ENCODE measurements at places on chromosomes 3 and 15. TPM values are rescaled to one million over a fixed set of nuclear protein-coding genes. Genes with fewer than 3 reads are reported as not detected.

GRCh38 chr3:190338717-190339116 lies 16.5 kb upstream of the CLDN1 start:
- H3K27me3 ChIP-seq = no peaks in the 10 kb centered on the region
- DNase-seq = peak; percentile 13
- H3K4me1 ChIP-seq = peaks cover 7% of the 10 kb centered on the region

GRCh38 chr3:87901141-87901540 lies 157.7 kb downstream of the CGGBP1 start:
- DNase-seq = no peak
- H3K36me3 ChIP-seq = no peaks in the 10 kb centered on the region
- no peak overlapping the region for H3K27ac ChIP-seq
- no peaks in the 10 kb centered on the region for H3K27me3 ChIP-seq

- no peak overlapping the region for H3K4me3 ChIP-seq
- no peaks in the 10 kb centered on the region for H3K27me3 ChIP-seq
- H3K27ac ChIP-seq = no peak overlapping the region
- no peaks in the 10 kb centered on the region for H3K36me3 ChIP-seq
- DNase-seq = no peak
Observed at GRCh38 chr3:171982828-171983227, 56.5 kb upstream of the FNDC3B start.

- no peak overlapping the region for H3K4me3 ChIP-seq
- no peaks in the 10 kb centered on the region for H3K36me3 ChIP-seq
- no peak overlapping the region for H3K27ac ChIP-seq
Observed at GRCh38 chr3:64892671-64893309, 205.0 kb upstream of the ADAMTS9 start.

DNA sequence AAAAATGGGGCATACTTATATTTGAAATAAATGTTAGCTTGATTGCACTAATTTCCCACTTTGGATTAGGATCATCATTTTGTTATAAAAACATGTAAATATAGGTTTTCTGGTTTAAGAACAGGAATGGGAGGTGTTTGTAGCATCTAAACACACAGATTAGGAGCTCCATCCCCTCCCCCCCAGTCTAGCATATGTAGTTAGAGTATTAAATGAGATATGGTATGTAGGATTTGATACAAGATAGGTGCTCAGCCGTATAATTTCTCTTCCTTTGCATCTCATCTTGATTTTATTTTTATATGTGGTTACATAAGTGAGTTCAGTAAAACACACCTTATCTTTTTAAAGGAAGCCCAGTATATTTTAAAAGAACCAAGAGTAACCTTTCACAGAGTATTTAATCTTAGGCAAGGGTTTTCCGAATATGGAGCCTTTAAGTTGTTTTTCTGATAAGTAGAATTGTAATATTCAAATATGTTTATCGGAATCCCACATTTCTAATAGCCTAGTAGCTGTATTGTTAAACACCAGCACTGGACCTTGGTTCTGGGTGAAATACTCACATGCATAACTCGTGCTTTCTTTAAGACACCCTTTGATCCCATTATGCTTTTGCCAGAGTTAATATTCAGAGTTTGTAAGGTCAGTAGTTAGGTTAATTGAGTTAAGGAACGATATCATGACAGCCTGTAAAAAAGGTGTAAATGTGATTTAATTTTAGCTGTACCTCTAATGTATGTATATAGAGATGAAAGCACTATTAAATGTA lies 2.3 kb downstream of the SLC25A36 start:
- no peak for DNase-seq
- no peaks in the 10 kb centered on the region for H3K27me3 ChIP-seq
- no peak overlapping the region for H3K4me3 ChIP-seq
- peaks cover 4% of the 10 kb centered on the region for H3K4me1 ChIP-seq
- H3K27ac ChIP-seq = no peak overlapping the region

DNA sequence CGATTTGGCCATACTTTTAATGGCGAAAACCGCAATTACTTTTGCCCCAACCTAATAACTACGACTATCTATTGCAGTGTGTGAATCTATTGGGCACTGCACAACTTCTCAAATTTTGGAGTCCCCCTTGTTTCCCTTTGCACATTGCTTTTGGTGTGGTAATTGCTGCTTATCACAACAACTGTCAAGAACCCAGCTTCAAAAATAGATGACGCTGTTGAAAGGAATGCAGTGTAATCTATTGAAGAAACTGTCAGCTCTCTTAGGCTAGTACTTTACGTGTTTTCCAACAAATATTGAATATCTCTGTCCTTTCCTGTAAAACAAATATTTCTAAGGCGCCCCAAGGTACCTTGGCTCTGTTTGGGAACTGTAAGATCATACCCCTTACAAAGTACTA lies 222.8 kb upstream of the UBE2E2 start:
- DNase-seq = no peak
- H3K4me3 ChIP-seq = no peak overlapping the region
- H3K4me1 ChIP-seq = no peaks in the 10 kb centered on the region
- no peak overlapping the region for H3K27ac ChIP-seq

DNA sequence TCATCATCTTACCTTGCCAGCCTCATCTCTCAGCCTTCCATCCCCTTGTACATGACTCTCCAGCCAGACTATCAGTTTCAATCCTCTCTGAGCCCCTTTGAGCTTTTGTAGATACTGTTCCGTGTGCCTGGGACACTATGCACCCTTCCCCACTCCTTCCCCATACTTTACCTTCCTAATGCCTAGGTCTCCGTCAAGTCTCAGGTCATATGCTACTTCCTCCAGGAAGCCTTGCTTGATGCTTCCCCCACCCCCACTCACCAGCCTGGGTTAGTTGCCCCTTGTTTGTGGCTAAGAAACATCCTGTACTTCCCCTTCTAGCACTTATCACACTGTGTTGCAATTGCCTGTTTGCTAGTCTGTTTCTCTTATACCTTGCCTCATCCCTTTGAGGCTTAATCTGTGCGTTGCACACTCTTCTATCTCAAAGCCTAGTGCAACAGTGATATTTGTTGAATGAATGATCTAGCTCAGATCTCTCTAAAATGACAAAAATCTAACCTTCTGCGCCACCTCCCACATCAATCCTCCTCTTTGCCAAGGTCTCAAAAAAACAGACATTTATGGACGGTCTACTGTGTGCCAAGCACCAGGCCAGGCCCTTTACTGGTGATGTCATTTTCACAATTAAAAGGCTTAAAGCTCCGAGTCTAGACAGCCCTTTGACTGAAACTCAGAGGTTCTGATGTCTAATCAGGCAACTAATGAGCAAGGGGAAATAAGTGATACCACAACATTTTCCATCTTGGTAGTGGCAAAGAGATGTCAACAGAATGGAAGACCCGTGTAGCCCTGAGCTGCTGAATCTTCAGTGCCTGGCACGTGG lies 6.5 kb upstream of the USP3 start:
- no peak for DNase-seq
- no peaks in the 10 kb centered on the region for H3K27me3 ChIP-seq
- H3K4me1 ChIP-seq = peaks cover 20% of the 10 kb centered on the region

GRCh38 chr3:19920401-19921080 lies 13.5 kb downstream of the EFHB start:
- H3K27ac ChIP-seq = no peak overlapping the region
- no peaks in the 10 kb centered on the region for H3K27me3 ChIP-seq
- DNase-seq = no peak

- H3K27ac ChIP-seq = no peak overlapping the region
- no peaks in the 10 kb centered on the region for H3K27me3 ChIP-seq
- H3K4me3 ChIP-seq = no peak overlapping the region
- no peaks in the 10 kb centered on the region for H3K36me3 ChIP-seq
- DNase-seq = no peak
- H3K4me1 ChIP-seq = no peaks in the 10 kb centered on the region
Observed at GRCh38 chr3:74824366-74824765, 209.9 kb upstream of the CNTN3 start.

DNA sequence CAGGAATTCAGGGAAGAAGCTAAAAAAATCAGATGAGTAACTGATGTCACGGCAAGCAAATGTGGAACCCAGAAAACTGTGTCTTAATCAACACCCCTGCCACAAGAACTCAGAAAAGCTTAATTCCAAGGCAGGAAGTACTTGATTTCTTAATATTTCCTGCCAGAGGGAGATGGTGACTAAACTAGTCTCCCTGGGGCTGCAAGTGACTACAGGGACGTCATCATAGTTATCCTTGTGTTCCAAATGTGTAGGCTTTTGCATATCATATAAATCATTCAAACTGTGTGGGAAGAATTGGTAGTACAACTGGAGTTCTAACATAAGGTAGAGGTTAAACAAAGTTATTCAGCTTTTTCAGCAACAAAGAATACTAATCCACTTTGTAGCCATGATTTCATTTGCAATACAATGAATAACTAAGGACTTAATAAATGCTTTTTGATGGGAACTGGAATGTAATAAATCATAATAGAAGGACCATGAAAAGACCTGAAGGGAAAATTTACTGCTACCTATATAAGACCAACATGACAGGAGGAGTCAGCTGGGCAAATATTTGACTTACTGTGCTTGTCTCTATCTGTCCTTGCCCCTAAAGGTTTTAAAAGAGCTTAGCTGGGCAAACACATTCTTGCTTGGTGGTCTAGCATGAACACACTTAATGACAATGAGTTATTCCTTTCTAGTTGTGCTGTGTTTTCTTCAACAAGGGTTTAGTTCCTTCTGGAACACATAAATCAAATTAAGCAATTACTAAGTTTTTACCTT lies 76.0 kb upstream of the NECTIN3 start:
- no peaks in the 10 kb centered on the region for H3K4me1 ChIP-seq
- no peaks in the 10 kb centered on the region for H3K36me3 ChIP-seq
- no peaks in the 10 kb centered on the region for H3K27me3 ChIP-seq
- DNase-seq = no peak
- H3K4me3 ChIP-seq = no peak overlapping the region

GRCh38 chr15:31326875-31327668 lies 437 bp downstream of the KLF13 start:
- H3K36me3 ChIP-seq = no peaks in the 10 kb centered on the region
- H3K27ac ChIP-seq = peak overlapping the region; percentile 88
- H3K4me1 ChIP-seq = peaks cover 24% of the 10 kb centered on the region
- DNase-seq = no peak

- H3K36me3 ChIP-seq = no peaks in the 10 kb centered on the region
- H3K27ac ChIP-seq = no peak overlapping the region
- H3K4me1 ChIP-seq = peaks cover 9% of the 10 kb centered on the region
- H3K4me3 ChIP-seq = no peak overlapping the region
- peak; percentile 68 for DNase-seq
Observed at GRCh38 chr3:162719684-162720341, 1223.2 kb downstream of the OTOL1 start.

DNA sequence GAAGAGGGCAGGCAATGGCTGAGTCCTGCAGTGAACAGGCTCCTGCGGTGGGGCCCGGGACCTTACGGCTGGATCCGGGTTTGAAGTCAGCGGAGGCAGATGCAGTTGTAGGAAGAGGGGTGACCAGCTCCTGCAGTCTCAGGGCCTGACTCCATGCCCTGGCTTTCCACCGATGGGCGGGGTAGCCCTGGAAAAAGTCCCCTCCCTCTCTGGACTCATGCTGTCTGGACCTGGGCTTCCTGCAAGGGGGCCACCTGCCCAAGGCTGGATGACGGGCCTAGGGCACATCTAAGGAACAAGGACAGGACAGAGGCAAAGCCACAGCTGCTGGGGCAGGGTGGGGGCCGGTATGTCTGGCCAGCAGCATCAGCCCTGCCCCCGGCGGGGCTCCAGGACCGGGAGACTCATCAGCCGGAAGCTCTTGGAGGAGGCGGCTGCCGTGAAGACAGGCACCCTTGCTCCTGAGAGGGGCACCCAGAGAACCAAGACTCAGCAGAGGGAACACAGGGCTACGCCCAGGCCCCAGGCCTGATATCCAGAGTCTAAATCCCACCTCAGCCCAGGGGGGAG lies 12.8 kb downstream of the IQSEC1 start:
- no peaks in the 10 kb centered on the region for H3K27me3 ChIP-seq
- peaks cover 28% of the 10 kb centered on the region for H3K4me1 ChIP-seq
- H3K36me3 ChIP-seq = no peaks in the 10 kb centered on the region
- no peak overlapping the region for H3K4me3 ChIP-seq
- no peak for DNase-seq

DNA sequence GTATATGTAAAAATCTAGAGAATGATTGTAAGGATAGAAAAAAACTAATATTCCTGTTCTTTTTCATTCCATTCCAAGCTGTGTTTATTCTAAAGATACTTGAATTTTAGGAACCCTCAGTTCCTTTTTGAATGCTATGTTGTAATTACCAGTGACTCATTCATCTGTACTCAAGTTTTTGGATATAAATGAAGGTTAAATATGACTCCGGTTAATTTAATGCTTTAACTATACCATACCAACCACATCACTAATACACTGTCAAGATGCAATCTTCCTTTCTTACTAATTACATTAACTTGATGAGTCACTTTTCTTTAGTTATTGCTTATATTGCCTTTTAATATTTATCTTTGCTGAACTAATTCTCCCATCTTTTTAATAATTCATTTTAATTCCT lies 68.8 kb upstream of the ZNF148 start:
- H3K4me3 ChIP-seq = no peak overlapping the region
- no peaks in the 10 kb centered on the region for H3K4me1 ChIP-seq
- H3K27me3 ChIP-seq = no peaks in the 10 kb centered on the region

GRCh38 chr3:152219216-152219615 lies 49.5 kb upstream of the MBNL1 start:
- no peaks in the 10 kb centered on the region for H3K27me3 ChIP-seq
- H3K4me1 ChIP-seq = no peaks in the 10 kb centered on the region
- H3K4me3 ChIP-seq = no peak overlapping the region
- no peak overlapping the region for H3K27ac ChIP-seq
- H3K36me3 ChIP-seq = no peaks in the 10 kb centered on the region

- H3K27me3 ChIP-seq = peaks cover 11% of the 10 kb centered on the region
- H3K36me3 ChIP-seq = no peaks in the 10 kb centered on the region
- DNase-seq = no peak
- H3K4me3 ChIP-seq = no peak overlapping the region
- H3K4me1 ChIP-seq = no peaks in the 10 kb centered on the region
Observed at GRCh38 chr3:122188737-122189136, 5.3 kb downstream of the CASR start.

DNA sequence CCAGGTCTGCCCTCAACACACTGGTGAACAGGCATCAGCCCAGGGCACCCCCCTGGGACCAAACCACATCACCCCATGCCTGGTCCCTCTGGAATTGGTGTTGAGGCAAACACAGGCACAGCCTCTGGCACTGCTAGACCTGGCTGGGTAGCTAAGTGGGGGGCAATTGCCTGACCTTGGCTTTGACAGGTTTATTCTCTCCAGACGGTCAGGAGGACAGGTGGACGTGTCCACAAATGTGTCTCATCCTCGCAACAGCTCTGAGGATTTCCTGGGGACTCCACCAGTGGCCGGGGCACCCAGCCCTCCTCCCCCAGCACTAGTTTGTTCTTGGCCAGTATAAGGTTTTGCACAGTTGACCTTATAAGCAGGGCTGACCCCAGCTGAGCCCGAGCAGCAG lies 31.3 kb downstream of the TKT start:
- no peaks in the 10 kb centered on the region for H3K27me3 ChIP-seq
- peak overlapping the region; percentile 3 for H3K27ac ChIP-seq
- peaks cover 67% of the 10 kb centered on the region for H3K36me3 ChIP-seq
- no peaks in the 10 kb centered on the region for H3K4me1 ChIP-seq
- H3K4me3 ChIP-seq = no peak overlapping the region
- DNase-seq = no peak

GRCh38 chr15:60865507-60865906 lies 363.6 kb downstream of the RORA start:
- H3K4me1 ChIP-seq = no peaks in the 10 kb centered on the region
- DNase-seq = no peak
- no peak overlapping the region for H3K27ac ChIP-seq
- H3K27me3 ChIP-seq = peaks cover 20% of the 10 kb centered on the region
- H3K36me3 ChIP-seq = no peaks in the 10 kb centered on the region

The SLC6A11 gene
- total RNA-seq = not detected

The DTX3L gene
- 13.1 TPM for total RNA-seq

The ITIH3 gene
- 0.44 TPM for total RNA-seq

The GALNT15 gene
- 0.05 TPM for total RNA-seq

The RBP2 gene
- total RNA-seq = not detected

The SEMA3B gene
- 46.2 TPM for total RNA-seq
